Chondrocyte (in vitro differentiated cells): ENCODE measurements at places on chromosomes 16 and 17. TPM values are rescaled to one million over a fixed set of nuclear protein-coding genes. Genes with fewer than 3 reads are reported as not detected.
A peak's percentile ranks its signal among the peaks of the same experiment; 100 is the strongest.

DNA sequence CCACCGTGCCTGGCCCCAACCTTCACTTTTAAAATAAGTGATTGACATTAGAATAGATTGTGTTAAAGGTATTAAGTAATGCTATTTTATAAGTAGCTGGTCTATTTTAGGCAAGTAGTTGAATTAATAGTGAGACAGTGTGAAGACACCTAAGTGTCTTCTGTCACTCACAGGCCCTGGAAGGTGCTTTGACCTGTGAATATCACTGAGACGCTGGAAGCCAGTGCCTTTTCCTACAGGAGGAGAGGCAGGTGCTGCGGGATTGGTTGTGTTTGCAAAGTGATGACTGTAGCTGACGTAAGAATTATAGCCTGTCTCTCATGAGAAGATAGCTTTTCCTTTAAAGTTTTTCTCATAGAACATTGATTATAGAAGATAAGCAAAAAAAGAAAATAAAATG is 45.0 kb downstream of the RAB11FIP3 start:
- DNase-seq = no peak

GRCh38 chr17:46783031-46783593 is 35.4 kb downstream of the WNT3 start:
- no peak for DNase-seq

DNA sequence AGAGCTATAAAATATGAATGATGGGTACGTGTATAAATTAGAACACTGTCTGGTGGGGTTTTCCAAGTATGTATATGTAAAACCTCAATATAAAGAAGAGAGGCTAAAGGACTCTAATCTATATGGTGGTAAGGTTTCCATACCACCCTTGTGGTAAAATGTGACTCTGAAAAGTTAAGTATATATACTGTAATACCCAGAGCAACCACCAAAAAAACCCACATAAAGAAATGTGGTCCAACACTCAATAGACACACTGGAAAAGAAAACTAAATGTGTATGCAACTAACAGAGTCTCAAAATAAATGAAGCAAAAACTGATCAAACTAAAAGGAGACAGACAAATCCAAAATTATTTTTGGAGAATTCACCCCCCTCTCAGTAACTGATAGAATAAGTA is 72.2 kb downstream of the XPO6 start:
- DNase-seq = no peak

GRCh38 chr17:28130472-28130871 is 88.0 kb downstream of the NLK start:
- no peak for DNase-seq

DNA sequence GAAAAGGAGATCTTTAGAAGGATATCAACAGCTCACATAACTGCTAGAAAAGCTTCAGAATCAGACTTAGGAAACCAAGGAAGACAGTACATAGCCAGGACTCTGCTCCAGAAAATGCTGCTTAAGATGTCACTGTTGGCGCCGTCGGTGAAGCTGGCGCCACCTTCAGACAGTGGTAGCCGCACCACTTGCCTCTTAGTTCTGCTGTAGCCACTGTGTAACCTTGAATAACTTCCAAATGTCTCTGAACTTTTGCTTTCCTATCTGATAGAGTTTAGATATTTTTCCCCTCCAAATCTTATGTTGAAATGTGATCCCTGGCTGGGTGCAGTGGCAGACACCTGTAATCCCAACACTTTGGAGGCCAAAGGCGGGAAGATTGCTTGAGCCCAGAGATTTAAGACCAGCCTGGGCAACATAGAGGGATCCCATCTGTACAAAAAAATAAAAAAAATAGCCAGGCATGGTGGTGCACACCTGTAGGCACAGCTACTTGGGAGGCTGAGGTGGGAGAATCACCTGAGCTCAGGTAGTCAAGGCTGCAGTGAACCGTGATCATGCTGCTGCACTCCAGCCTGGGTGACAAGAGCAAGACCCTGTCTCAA is 6.3 kb upstream of the USP31 start:
- DNase-seq = no peak

DNA sequence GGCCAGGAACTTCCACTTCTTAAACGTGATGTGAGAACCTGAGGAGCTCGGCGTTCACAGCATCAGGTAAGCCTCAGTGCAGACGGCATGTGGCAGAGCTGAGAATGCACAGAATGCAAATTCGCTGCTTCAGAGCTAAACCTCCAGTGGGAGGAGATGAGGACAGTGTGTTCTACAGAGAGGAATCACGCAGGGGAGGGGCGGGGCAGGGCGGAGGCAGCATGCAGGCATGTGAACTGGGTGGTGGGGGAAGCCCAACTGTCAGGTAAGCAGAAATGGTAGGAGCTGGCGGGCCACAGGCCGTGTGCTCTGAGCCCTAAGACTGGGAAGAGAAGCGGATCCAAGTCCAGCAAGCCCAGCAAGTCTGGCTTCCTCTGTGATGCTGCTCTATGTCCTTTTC is 94.7 kb downstream of the ZNF778 start:
- DNase-seq = no peak

DNA sequence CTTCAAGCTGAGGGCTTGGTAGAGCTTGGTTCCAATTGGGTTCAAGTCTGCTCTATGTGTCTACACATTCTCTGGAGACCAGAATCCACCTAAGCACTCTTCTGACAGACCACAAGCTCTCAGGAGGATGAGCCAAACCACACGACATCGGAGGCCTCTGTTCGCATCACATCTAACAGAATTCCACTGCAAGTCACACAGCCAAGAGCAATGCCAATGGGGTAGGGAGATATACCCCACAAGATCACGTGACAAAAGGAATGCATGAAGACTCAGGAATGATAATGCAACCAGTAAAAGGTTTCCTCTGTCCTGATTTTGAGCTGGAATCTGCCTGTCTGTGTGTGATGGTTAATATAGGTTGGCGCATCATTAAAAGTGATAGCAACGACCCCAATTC is 46.6 kb upstream of the RPL38 start:
- no peak for DNase-seq

GRCh38 chr16:12503191-12503590 is 300.5 kb downstream of the CPPED1 start:
- peak; percentile 42 for DNase-seq

GLTPD2 gene
- total RNA-seq = not detected in 3 replicates

NPTX1 gene
- 16.1 to 20.3 TPM (median 16.5 TPM) in 3 replicates for total RNA-seq

GRCh38 chr16:83689385-83689831 is 118.4 kb upstream of the HSBP1 start:
- DNase-seq = no peak

GRCh38 chr16:27430923-27431484 is 29.0 kb downstream of the IL21R start:
- DNase-seq = peak; percentile 50

VAT1L gene
- not detected in 3 replicates for total RNA-seq

DNA sequence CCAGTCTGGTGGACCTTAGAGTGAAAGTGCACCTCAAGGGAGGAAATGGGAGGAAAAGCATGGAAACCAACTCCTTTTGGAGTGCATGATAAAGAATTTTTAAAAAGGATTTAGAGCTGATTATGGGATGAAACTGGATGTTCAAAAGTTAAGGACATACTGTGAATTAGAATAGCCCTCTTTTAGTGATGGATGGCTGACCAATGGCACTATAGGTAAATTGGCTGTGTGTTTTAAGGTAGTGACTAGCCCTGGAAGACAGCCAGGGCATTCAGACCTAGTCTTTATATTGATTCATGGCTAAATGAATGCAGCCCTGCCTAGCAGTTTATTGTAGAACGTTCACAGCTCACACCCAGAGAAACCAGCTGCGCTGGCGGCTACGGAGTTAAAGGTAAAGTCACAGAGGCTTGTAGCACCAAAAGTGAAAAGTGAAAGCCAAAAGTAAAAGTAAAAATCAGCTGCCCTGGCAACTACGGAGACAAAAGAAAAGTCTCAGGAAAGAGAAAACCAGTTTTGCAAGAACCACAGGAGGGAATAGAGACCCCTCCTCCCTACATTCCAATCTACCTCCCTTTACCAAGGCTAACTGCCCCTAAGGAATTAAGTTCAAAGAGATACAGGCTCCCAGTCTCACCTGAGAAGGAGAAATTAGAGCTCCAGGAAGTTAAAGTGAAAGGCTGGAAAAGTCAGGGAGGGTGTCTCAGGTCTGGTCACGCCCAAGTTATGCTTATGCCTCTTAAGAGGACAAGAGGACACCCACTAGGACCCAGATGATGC is 21.8 kb downstream of the ACSM1 start:
- DNase-seq = no peak

TMEM204 gene
- total RNA-seq = 2.9 to 9.7 TPM (median 8.4 TPM) in 3 replicates

GRCh38 chr17:62629556-62630364 is 2.3 kb downstream of the MRC2 start:
- DNase-seq = no peak

- DNase-seq = no peak
These were observed 41.5 kb upstream of the CDH5 start for GRCh38 chr16:66324815-66325515.

- peak; percentile 44 for DNase-seq
These were observed 9.4 kb downstream of the CLUH start for GRCh38 chr17:2701996-2702741.

DNA sequence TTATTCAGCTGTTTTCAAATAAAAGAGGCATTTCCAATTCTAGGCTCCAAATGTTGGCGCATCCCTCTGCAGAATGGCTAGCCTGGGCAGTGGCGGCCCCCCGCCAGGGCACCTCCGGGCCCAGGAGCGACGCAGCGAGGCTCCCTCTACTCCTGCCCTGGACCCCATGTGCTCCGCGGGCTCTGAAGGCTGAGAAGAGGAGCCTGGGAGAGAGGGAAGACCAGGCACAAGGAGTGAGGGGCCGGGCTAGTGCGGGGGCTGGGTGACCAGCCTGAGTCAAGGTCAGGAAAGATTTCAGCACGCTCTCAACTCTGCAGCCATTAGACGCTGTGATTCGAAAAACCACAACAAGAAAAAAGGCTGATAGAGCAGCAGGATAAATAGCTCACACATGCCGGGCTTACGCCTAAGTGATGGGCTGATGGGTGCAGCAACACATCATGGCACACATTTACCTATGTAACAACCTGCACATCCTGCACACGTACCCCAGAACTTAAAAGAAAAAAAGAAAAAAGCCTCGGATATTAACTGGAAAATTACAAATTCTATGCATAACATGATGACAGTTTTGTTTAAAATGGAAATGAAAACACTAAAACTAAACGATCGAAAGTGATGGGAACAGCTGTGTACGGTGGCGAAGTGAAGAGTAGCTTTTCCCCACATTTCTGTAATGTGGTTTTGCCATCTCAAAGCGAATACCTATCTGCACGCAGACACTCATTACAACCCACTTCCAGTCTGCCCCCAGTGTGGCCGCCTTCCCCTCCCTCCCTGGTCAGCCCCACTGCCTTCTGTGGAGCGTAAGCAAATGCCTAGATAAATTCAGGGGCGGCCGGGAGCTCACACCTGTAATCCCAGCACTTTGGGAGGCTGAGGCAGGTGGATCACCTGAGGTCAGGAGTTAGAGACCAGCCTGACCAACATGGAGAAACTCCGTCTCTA is 44.4 kb downstream of the MAP1LC3B start:
- DNase-seq = peak; percentile 61

- no peak for DNase-seq
These were observed 90.0 kb downstream of the GNAO1 start for GRCh38 chr16:56281249-56281805.

TEX14 gene
- total RNA-seq = 0.05 to 0.08 TPM in 2 of 3 replicates, not detected in the other

- DNase-seq = no peak
These were observed 16.9 kb downstream of the MYO1D start for GRCh38 chr17:32859857-32860525.

DNA sequence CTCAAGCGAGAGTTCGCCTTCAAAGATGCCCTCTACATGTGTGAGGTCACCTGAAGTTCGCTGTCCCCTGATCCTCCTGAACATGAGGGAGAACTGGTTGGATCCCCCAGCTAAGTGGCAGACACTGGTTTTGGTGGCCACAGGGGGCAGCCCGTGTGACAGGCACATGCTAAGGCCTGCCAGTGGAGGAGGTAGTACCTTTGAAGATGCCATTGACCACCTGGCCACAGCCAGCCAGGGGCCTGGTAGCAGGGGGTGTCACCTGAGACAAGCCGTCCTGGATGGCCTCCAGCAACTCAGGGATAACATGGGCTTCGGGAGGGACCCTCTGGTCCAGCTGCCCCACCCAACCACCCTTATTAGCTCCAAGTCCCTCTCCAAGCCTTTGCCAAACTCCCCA is 7.3 kb upstream of the ALDH3A1 start:
- peak; percentile 62 for DNase-seq

- no peak for DNase-seq
These were observed 113.0 kb downstream of the MYO1D start for GRCh38 chr17:32763855-32764439.

GRCh38 chr16:88651276-88651988 is 579 bp upstream of the CYBA start:
- no peak for DNase-seq

DNA sequence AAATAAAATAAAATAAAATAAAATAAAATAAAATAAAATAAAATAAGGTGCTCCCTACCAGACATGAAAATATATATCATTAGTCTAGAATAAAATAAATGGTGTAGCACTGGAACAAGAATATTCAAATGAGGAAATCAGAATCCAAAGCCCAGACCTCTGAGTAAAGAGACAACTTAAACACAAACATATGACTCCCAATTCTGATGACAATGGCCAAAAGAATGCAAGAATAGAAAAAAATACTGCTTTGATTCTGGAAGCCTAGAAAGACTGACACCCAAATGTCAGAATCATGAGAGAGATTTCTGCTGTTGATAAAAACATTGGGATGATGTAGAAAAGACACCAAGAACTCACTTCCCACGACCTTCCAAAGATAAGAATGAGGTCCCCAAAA is 27.9 kb downstream of the MYOCD start:
- DNase-seq = no peak

GRCh38 chr16:83160287-83161020 is 533.7 kb downstream of the CDH13 start:
- DNase-seq = no peak

DNA sequence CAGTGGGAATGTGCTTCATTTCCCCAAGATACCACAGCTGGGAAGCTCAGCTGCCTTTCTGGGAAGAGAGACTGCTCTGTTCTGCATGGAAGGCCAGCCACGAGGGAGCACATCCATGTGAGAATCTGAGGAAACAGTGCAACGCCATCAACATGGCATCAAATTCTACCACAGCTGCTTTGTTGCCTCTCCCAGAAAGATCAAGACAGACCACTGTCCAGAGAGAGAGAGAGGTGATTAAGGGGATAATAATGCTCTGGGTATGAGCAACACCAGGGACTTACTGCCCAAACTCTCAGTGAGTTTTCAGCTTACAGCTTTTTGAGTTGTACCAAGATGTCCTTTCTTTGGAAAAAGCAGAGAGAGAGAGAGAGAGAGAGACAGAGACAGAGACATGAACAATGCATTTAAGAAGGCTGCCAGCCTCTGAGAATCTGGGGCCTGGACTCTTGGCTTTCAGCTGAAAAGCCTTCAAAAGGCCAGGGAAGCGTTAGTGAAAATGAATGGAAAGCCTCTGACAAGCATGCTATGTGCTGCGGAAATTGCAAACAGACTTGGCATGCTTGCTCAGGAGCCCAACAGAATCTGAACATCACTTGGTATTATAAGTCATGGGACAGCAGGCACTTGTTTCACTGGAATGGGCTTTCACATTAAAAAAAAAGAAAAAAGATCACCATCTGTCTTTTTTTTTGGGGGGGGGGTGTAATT is 223.1 kb downstream of the MAP2K6 start:
- no peak for DNase-seq

CACNG4 gene
- total RNA-seq = 2.9 to 6.9 TPM (median 3.2 TPM) in 3 replicates
